ENCODE measurements at places on chromosomes 7 and 10. TPM values are rescaled to one million over a fixed set of nuclear protein-coding genes. Genes with fewer than 3 reads are reported as not detected.

- no peaks in the 10 kb centered on the region for H3K36me3 ChIP-seq
- H3K4me1 ChIP-seq: no peaks in the 10 kb centered on the region
- H3K4me3 ChIP-seq: no peak overlapping the region
- no peak overlapping the region for H3K27ac ChIP-seq
- DNase-seq: no peak
These were observed 28.0 kb upstream of the CTTNBP2 start for GRCh38 chr7:117901089-117901797.

DNA sequence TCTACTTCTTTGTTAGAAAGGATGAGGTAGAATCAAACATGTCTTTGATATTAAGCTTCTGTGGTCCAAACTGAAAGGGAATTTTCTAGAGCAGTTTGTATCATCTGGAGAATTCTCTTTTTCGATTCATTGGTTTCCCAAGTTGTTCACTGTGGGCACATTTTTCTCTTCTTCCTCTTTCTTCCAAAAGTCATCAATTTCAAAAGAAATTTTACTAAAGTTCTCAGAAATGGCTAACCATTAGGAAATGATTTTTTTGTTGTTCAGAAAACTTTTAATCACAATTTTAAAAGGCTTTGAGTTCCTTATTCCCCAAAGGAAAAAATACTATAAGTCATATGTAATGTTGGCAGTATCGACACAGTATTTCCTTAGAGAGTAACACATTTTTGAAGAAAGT is 28.3 kb upstream of the CCDC6 start:
- H3K36me3 ChIP-seq: no peaks in the 10 kb centered on the region
- no peaks in the 10 kb centered on the region for H3K27me3 ChIP-seq
- H3K4me1 ChIP-seq: no peaks in the 10 kb centered on the region

- no peaks in the 10 kb centered on the region for H3K27me3 ChIP-seq
- H3K4me1 ChIP-seq: no peaks in the 10 kb centered on the region
- DNase-seq: no peak
- no peak overlapping the region for H3K27ac ChIP-seq
- no peak overlapping the region for H3K4me3 ChIP-seq
- H3K36me3 ChIP-seq: no peaks in the 10 kb centered on the region
These were observed 275.3 kb downstream of the HDAC9 start for GRCh38 chr7:18770822-18771221.

DNA sequence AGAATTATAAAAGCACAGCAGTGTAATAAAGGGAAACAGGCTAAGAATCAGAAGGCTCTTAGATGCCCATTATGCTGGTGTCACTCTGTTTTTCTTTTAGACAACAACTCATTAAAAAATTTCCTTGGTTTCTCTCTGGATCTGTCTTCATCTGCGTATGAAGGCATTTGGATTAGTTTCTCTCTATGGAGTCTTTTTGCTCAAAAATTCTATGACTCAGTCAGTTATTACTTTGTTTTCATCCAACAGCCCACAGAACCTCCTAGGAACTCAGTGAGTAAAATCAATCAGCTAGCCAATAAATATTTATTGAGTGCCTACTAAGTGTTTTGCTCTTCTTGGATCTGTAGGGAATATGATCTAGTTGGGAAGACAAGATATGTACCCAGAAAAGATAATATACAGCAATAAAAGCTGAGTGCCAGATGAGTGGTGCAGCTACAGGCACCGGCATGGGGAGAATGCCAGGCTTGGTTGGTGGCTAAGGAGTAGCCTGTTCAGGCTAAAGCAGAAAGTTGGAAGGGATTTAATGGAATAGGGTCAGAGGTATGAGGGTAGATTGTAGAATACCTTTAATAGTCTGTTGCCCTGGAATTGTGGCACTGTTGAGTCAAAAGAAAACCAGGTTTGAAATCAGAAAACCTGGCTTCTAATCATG is 156.2 kb downstream of the LRRC4 start:
- no peaks in the 10 kb centered on the region for H3K27me3 ChIP-seq
- no peaks in the 10 kb centered on the region for H3K36me3 ChIP-seq
- peaks cover 18% of the 10 kb centered on the region for H3K4me1 ChIP-seq
- no peak overlapping the region for H3K4me3 ChIP-seq

GRCh38 chr10:12689893-12690292 is 311.6 kb downstream of the CCDC3 start:
- H3K27ac ChIP-seq: no peak overlapping the region
- DNase-seq: no peak
- no peaks in the 10 kb centered on the region for H3K4me1 ChIP-seq
- H3K4me3 ChIP-seq: no peak overlapping the region
- no peaks in the 10 kb centered on the region for H3K36me3 ChIP-seq

GRCh38 chr7:29116361-29117200 is 29.8 kb downstream of the CPVL start:
- no peak for DNase-seq
- no peaks in the 10 kb centered on the region for H3K27me3 ChIP-seq
- no peak overlapping the region for H3K27ac ChIP-seq
- peaks cover 15% of the 10 kb centered on the region for H3K4me1 ChIP-seq

DNA sequence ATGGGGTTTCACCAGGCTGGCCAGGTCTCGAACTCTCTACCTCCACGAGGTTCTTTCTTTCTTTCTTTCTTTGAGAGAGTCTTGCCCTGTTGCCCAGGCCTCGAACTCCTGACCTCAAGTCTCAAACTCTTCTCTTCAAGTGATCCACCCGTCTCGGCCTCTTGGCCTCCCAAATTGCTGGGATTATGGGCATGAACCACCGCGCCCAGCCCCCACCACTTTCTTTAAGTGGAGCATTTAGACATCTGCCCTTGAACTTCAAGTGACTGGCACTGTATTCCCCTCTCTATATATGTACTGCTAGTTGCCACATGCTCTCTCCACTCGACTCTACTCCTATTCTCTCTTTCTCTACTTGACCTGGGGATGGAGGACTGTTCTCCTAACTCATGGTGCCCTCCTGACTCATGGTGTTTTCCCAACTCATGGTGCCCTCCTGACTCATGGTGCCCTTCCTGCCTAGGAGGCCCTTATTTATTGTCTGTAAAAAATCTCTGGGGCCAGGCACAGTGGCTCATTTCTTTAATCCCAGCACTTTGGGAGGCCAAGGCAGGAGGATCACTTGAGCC is 19.3 kb upstream of the ACHE start:
- H3K27ac ChIP-seq: no peak overlapping the region
- no peaks in the 10 kb centered on the region for H3K36me3 ChIP-seq
- no peak overlapping the region for H3K4me3 ChIP-seq
- no peaks in the 10 kb centered on the region for H3K27me3 ChIP-seq
- H3K4me1 ChIP-seq: no peaks in the 10 kb centered on the region

- DNase-seq: no peak
- H3K4me3 ChIP-seq: no peak overlapping the region
- H3K27me3 ChIP-seq: peaks cover 5% of the 10 kb centered on the region
- H3K36me3 ChIP-seq: no peaks in the 10 kb centered on the region
- no peaks in the 10 kb centered on the region for H3K4me1 ChIP-seq
These were observed 166.9 kb downstream of the PAXIP1 start for GRCh38 chr7:154836021-154836448.

GRCh38 chr10:62980687-62981086 is 152.4 kb upstream of the NRBF2 start:
- no peaks in the 10 kb centered on the region for H3K4me1 ChIP-seq
- H3K27ac ChIP-seq: no peak overlapping the region

GRCh38 chr7:22565315-22565811 is 65.4 kb upstream of the STEAP1B start:
- H3K27ac ChIP-seq: no peak overlapping the region
- H3K4me3 ChIP-seq: no peak overlapping the region
- peaks cover 4% of the 10 kb centered on the region for H3K4me1 ChIP-seq
- H3K36me3 ChIP-seq: no peaks in the 10 kb centered on the region
- no peak for DNase-seq
- no peaks in the 10 kb centered on the region for H3K27me3 ChIP-seq

GRCh38 chr7:44621034-44621749 is 14.8 kb downstream of the OGDH start:
- H3K27ac ChIP-seq: peak overlapping the region; percentile 85
- peaks cover 15% of the 10 kb centered on the region for H3K36me3 ChIP-seq
- DNase-seq: peak; percentile 66
- no peaks in the 10 kb centered on the region for H3K27me3 ChIP-seq

GRCh38 chr10:101968940-101969321 is 87.0 kb downstream of the ARMH3 start:
- no peak overlapping the region for H3K27ac ChIP-seq
- no peaks in the 10 kb centered on the region for H3K27me3 ChIP-seq
- no peaks in the 10 kb centered on the region for H3K36me3 ChIP-seq
- H3K4me1 ChIP-seq: peaks cover 50% of the 10 kb centered on the region
- no peak for DNase-seq

DNA sequence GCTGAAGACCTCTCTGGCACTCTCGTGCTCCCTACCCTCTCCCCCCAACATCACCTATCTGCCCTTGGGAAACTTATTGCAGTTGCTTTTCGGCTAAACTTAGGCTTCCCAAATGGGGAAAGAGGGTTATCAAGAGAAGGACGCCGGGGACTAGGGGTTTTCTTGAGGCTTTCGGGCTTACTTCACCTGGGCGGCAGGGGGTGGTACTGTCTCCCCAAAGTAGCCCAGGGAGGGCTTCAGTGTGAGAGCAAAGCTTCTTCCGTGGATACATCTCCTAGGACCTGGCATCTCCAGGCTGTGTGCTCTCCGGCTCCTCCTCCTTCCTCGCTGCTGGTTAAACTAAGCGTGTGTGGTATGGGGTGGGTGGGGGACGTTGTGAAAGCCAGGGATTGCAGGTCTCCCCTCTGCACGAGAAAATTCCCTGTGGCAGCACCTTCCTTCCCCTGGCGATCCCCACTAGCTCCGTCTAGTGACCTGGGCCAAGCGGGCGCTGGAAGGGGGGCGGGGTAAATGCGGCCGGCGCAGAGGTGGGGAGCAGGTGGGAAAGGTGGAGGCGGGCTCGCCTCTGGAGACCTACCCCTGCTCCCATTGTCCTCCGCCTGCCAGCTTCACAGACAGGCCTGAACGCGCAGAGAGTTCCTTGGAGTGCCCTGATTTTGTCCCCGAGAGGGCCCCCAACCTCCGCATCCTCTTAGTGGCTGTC is 1.1 kb downstream of the PLXDC2 start:
- no peaks in the 10 kb centered on the region for H3K27me3 ChIP-seq
- H3K4me3 ChIP-seq: peak overlapping the region; percentile 77
- no peaks in the 10 kb centered on the region for H3K4me1 ChIP-seq
- no peaks in the 10 kb centered on the region for H3K36me3 ChIP-seq
- DNase-seq: peak; percentile 45

DNA sequence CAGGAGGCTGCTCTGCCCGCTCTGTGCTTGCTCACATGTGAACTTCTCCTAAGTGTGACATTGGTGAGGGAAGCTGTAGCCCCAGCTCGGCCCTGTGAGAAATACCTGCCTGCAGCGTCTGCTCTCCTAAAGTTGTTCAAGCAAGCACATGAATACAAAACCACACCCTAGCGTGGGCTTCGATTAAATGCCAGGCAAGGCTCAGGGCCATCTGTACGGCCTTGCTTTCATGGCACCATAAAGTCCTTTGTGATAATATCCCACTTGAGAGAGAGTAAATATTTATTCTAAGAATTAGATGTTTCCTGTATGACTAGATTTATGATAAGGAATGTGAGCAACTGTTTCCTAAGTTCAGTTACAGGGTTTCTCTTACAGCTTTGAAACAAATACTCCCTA is 262.8 kb upstream of the KLF14 start:
- no peak overlapping the region for H3K4me3 ChIP-seq
- no peaks in the 10 kb centered on the region for H3K27me3 ChIP-seq
- peaks cover 77% of the 10 kb centered on the region for H3K4me1 ChIP-seq
- no peaks in the 10 kb centered on the region for H3K36me3 ChIP-seq
- DNase-seq: no peak

DNA sequence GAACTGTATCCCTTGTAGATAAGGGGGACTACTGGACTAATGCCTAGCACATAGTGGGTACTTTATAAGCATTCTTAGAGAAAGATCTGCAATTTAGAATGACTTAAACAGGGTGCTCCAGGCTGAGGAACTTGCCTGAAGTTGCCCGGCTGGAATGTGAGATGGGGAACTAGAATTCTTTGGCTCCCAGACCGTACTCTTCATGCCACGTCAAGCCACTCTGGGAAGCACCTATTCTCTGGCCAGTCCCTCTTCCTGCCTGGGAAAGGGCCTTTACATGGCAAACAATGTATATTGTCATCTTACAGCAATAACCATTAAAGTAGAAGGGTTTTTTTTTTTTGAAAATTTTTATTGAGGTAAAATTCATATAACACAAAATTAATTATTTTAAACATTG is 34.5 kb downstream of the ATXN7L1 start:
- no peak overlapping the region for H3K4me3 ChIP-seq
- no peaks in the 10 kb centered on the region for H3K4me1 ChIP-seq
- H3K27me3 ChIP-seq: no peaks in the 10 kb centered on the region
- DNase-seq: no peak

DNA sequence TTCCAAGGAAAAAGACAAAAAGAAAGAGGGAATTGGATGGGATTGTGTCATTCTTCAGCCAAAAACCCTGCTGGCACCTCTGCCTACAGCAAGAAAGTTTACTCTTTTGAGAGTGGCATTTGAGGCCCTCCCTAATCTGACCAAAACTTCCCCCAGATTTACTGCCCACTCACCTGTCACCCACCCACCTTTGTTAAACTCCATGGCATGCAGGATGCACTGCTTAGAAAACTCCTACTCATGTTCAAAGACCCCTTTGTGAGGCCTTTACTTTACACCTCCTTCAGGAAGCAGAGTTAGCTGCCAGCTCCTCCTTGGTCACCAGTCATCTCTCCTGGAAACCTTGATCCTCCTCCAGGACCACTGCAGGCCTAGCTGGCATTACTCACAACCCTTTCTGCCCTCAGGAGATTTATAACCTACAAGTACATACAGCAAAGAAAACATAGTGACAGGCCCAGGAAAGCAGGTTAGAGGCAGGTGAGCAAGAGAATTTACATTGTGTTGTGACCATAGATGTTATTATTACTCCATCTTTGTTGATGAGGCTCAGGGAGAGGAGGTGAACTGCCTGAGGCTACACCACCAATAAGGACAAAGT is 10.3 kb upstream of the PLAC9 start:
- H3K4me1 ChIP-seq: no peaks in the 10 kb centered on the region
- H3K4me3 ChIP-seq: no peak overlapping the region
- no peaks in the 10 kb centered on the region for H3K27me3 ChIP-seq
- H3K36me3 ChIP-seq: no peaks in the 10 kb centered on the region
- no peak for DNase-seq

GRCh38 chr10:22779331-22780019 is 65.1 kb upstream of the PIP4K2A start:
- no peaks in the 10 kb centered on the region for H3K36me3 ChIP-seq
- DNase-seq: no peak
- H3K27ac ChIP-seq: no peak overlapping the region
- H3K4me3 ChIP-seq: no peak overlapping the region
- no peaks in the 10 kb centered on the region for H3K4me1 ChIP-seq

DNA sequence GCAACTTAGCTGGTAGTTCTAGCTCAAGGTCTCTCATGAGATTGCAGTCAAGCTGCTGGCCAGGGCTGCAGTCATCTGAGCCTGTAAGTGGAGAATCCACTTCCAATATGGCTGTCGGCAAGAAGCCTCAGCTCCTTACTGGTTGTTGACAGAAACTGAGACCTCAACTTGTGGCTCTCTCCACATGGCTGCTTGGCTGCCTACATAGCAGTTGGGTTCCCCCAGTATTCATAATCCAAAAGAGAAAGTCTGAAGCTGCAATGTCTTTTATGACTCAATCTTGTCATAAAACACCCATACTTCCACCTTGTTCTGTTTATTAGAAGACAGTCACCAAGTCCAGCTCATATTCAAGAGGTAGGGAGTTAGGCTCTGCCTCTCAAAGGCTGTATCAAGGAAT is 334.9 kb upstream of the KMT2E start:
- H3K4me1 ChIP-seq: no peaks in the 10 kb centered on the region
- no peaks in the 10 kb centered on the region for H3K27me3 ChIP-seq
- H3K36me3 ChIP-seq: no peaks in the 10 kb centered on the region
- DNase-seq: no peak

Gene LRRC4
- 21.1 TPM for total RNA-seq

Gene RHOBTB1
- 34.2 TPM for total RNA-seq

Gene CLIP2
- 46.4 TPM for total RNA-seq

Gene SPDYE9
- not detected for total RNA-seq

Gene MKI67
- 5.7 TPM for total RNA-seq

Gene STOX1
- 5.5 TPM for total RNA-seq

Gene HABP2
- total RNA-seq: not detected
